Activated CD8-positive, alpha-beta memory T cell treated with anti-CD3 and anti-CD28 coated beads for 1 hour (primary cell): ENCODE measurements at places on chromosomes 3 and 15.

- DNase-seq = no peak
These were observed 32.7 kb downstream of the RNF13 start for GRCh38 chr3:149845570-149846244.

DNA sequence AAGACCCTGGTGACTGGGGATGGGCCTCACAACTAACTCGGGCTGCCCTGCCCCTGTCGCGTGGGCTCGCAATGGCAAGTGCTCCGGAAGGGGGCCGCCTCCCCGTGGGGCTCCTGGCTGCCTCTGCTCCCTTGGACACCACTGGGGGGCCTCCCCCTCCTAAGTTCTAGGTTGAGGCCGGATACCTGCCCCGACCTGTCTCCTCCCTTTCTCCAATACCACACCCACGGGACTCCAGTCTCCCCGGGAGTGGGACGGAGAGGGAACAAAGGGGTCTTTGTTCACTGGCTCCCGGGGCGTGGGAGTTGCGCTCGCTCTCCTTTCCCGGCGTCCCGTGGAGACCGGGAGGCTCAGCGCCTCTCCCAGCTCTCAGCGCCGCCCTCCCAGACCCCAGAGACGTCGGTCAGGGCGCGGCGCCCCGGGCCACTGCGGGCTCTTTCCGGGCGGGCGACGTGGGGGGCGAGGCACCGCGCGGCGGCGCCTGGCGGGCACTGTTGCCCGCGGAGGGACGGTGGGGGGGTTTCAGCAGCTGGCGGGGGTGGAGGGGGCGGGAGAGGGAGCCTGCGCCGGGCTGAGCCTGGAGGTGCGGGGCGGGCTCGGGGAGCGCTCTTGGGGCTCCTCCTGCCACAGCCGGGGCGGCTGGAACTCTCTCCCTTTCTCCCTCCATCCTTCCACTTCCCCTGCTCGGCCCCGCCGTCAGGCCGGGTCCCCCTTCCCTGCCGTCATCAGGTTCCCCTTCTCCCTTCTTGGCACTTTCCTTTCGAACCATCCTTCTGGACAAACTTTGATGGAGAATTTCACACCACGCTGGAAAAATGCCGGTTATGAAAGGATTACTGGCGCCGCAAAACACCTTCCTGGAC, at the start of gene KCNH8:
Gene KCNH8 (plus strand): TSS at position 606 of the 863 bp plus-strand sequence. CDS start 210 bp downstream, at position 816.
- no peak for DNase-seq

DNA sequence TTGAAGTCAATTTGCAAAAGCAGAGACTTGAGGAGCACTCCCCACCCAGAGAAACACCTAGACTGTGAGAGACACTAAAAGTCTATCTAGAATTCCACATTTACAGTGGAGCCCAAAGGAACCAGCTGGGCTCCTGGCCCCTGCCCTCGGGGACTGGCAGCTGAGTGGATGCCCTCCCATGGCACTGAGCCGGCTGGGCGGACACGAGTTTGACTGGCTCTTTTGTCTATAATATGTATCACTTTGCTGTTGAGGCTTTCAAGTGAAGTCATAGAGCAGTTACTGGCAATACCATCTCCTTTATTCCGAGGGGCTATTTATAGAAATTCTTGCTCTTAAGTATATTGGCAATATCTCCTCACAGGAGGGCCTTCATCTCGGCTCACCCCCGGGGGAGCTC, 65.8 kb upstream of the TNFAIP8L3 start:
- DNase-seq = no peak

DNA sequence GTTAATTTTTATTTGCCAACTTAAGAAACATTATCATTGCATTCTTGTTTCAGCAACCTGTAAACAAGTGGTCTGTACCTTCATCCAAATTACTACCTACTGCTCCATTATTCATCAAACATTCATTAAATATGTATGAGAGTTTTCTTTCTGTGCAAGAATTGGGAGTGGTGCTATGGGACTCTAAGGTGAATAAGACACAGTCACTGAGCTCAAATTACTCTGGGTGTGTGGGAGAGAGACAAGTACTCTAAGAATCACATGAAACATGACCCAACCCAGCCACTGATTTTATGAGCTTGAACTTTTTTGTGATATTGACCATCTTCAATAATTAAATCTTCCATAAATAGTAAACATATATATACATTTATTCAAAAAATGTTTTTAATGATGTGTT, 227.2 kb upstream of the TP63 start:
- no peak for DNase-seq

DNA sequence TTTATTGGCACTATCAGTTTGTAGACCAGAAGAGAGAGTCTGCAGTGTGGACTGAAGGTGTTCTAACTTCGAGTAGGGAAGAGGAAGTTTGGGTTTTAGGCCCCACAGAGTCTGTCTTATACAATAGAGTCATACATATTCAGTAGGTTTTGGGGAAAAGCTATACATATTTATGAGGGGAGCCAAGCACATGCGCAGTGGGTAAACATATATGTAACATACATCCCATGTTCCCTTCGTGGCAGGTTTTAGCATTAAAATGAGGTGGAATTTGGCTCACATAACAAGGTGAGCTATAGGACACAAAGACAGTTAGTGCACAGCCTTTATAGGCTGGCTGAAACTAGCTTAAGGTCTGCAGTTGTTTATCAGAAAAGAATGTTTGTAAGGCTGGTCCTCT, 4.9 kb downstream of the GALK2 start:
- DNase-seq = no peak

DNA sequence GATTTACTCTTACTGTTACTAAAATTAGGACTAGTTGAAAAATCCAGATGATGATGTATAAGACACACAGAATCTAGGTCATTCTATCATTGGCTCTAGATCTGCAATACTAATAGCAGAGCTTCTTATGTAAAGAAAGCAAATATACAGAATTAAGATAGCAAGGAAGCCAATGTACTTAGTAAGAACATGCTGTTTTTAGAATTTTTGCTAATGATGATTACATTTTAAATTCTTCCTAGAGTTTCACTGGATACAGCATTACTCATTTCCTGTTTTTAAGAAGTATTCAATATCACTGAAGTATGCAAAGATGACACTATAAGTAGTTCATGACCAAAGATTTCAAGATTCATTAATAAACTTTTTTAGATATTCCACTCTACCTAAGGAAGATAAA, 60.7 kb downstream of the CFAP20DC start:
- DNase-seq = no peak

GRCh38 chr3:70832089-70832833, 519.8 kb upstream of the MDFIC2 start:
- DNase-seq = no peak

DNA sequence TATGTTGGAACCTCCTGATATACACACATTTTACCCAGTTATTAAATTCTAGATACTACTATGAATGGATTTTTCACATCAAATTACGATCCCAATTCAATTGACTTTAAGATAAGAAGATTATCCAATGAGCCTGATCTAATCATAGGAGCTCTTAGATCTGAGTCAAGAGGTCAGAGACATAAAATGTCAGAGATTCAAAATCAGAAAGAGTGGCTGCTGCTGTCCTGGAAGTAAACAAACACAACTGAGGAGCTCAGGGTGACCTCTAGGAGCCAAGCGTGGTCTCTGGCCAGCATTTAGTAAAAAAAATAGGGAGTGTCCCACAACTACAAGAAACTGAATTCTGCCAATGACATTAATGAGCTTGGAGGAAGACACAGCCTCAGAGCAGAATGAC, 557.1 kb upstream of the CBLB start:
- no peak for DNase-seq

DNA sequence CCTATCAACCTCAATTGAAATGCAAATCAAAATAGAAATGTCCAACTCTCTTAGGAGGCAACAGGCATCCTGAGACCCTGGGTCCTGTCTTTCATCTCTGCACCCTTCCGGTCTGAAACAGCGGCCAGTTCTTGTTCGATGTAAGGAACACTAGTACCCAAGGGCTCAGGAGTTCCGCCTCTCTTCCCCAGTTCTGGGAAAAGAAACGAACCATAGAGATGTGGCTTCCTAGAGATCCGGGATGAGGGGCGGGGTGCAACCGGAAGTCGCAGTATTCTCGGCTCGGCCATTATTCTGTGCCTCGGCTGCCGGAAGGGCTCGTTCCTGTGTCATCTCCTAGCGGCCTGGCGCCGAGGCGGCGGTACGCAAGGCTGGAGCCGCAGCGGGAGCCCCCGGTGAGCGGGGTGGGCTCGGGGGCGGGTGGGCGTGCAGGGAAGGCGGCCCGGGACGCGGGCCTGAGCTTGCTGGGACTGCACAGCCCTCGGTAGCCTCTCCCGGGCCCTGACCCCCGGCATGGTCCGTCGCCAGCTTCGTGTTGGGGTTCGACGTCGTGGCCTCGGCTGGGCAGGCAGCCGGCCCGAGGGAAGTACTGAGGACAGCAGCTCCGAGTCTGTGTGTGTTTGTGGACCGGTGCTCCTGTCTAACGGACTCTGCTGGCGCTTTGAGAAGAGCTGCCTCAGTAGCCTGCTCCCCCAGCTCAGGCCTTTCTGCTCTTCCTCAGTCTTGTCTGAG, at the start of gene ZNF197:
Gene ZNF197 (plus strand): TSS at position 288 of the 732 bp plus-strand sequence. CDS start 4,119 bp downstream, outside the sequence.
- DNase-seq = no peak

DNA sequence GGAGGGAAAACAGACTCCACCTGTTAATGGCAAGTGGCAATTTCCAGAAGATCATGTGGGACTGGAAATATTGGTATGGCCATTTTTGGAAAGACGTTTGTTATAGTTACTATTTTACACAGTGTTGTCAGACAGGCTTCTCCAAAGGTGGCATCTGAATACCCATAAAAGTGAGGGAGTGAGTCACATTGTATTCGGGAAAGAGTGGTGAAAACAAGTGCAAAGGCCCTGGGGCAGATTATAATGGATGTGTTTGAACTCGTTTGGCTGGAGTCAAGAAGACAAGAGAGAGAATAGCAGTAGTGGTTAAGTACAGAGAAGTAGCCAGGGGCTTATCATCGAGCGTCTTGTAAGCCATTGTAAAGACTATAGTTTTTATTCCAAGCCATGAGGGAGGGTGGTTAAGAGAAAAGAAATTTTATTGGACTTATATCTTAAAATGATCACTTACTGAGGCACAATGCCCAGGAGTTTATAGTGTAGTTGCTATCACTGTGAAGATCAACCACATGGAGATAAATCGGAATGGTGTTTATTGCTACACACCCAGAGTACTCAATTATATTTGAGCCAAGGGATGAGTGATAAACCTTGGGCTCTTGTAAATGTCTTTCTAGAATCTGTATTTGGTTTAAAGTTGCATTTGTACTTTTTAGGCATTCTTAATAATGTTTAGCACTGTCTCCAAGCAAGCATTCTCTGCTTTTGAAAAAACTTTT, 212.8 kb upstream of the KBTBD8 start:
- no peak for DNase-seq

GRCh38 chr3:18868911-18869689, 279.2 kb upstream of the KCNH8 start:
- no peak for DNase-seq

- DNase-seq = no peak
These were observed 24.4 kb upstream of the TRIM59 start for GRCh38 chr3:160473978-160474377.

GRCh38 chr15:40090774-40091455, 17.8 kb downstream of the BMF start:
- DNase-seq = no peak

DNA sequence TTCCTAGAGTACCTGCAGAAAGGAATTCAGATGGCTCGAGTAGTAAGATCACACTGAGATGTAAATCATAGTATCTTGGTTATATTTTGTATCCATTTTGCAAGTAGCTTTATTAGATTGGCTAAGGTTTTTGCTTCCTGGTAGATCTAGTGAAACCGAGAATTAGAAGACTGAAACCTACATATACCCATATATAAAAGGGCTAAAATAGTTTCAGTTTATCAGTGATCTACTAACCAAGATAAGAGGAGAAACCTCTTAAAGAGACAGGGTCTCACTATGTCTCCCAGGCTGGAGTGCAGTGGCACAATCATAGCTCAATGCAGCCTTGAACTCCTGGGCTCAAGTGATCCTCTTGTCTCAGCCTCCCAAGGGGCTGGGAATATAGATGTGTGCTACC, 135.3 kb downstream of the PCCB start:
- no peak for DNase-seq

GRCh38 chr3:68057637-68058320, 403.4 kb upstream of the SUCLG2 start:
- peak; percentile 17 for DNase-seq

GRCh38 chr3:103052236-103052830, 617.5 kb downstream of the ZPLD1 start:
- no peak for DNase-seq

DNA sequence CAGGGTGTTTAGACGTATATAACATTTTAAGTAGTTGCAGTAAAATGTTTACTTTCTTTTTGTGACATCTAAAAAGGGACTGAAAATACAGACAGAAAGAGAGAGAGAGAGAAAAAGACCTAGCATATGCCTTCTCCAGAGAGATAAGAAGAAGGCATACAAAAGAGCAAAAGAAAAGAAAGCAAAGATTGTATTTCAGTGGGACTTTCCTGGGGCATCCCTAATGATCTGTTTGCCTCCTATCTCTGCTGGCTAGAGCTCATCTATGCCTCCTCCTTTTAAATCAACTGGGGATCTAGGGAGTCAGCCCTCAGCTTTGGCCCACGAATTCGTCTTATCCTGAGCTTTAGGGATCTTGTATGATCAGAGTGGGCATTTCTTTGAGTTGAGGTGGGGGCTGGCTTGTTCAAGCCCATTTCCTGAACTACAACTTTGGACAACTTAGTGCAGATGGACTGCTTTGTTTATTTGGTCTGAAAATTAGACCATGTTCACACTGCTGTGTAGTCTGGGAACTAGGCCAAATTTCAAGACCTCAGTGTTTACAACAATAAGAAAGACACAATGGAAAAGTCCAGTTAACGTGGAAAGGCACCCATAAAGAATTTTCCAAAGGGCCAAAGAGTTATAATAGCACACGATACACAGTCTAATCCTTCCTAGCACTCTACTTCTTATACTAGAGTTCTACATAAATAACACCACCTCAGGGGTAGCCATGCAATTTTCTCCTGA, 61.0 kb downstream of the ATP8B4 start:
- no peak for DNase-seq

GRCh38 chr3:99365396-99365795, 273.0 kb upstream of the COL8A1 start:
- DNase-seq = no peak
